Heart right ventricle (tissue), 16 donors: ENCODE measurements at places on chromosomes 7 and 10. TPM values are rescaled to one million over a fixed set of nuclear protein-coding genes. Genes with fewer than 3 reads are reported as not detected.

- DNase-seq, result no peak
These were observed 213.3 kb upstream of the FZD8 start for GRCh38 chr10:35855155-35855947.

GRCh38 chr10:124705817-124706461, 38.2 kb downstream of the FAM53B start:
- DNase-seq, result no peak

DNA sequence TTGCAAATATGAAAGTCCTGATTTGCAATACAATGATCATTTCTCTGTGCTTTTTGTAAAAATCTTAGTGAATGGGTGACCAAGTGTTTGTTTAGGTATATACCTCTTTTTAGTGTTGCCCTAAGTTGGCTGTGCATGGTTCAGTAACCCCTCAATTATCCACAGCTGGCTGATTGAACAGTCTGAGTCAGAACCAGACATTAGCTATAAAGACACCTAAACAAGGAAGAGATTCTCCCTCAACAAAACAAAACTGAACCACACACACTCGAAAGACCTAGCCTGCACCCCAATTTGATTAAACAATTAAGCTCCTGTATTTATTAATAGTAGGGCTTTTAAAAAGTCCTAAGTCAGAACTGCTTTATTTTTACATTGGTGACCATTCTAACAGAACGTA, 2.8 kb downstream of the RSBN1L start:
- DNase-seq, result no peak

DNA sequence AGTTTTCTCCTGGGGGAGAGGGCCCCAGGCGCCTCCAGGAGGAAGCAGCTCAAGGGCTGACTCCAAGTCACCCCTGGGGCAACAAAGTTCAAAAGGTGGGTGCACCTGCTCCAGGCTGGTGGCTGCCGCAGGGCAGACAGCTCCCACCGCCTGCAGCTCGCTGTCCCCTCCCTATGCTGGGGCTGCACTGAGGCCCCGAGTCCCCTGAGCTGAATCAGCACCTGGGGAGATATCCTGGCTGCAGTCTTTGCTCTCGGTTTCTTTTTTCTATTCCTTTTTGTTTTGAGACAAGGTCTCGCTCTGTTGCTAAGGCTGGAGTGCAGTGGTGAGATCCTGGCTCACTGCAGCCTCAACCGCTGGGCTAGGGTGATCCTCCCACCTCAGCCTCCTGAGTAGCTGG, 183.4 kb downstream of the DNAJB6 start:
- DNase-seq, result no peak

GRCh38 chr10:7173948-7174347, 236.9 kb downstream of the SFMBT2 start:
- DNase-seq, result no peak

DNA sequence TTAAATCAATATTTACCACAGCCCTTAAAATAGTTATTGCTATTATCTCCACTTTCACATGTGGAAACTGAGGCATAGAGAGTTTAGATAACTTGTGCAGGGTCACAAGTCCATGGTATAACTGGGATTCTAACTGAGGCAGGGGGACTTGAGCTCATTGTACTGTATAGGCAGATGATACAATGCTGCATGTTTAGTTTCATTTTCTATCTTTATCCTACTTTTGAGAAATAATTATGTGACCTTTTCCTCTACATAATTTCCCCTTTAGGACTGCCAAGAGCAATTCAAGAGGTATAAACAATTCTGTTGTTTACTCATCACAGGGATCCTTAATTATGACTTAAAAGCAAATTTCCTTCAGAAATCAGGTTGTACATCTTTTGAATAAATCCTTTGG, 193.1 kb downstream of the SUGCT start:
- DNase-seq, result no peak

- DNase-seq, result no peak
These were observed 34.3 kb upstream of the WASHC2A start for GRCh38 chr10:50033481-50033880.

Gene ADRB1
- polyA plus RNA-seq, result 4.7 TPM

Gene CLRN3
- polyA plus RNA-seq, result not detected

Gene GTF2IRD2
- 10.1 TPM for polyA plus RNA-seq

Gene RASSF4
- 41.2 TPM for polyA plus RNA-seq

Gene EEPD1
- polyA plus RNA-seq, result 15.2 TPM

Gene FANK1
- polyA plus RNA-seq, result 0.64 TPM

Gene TMEM178B
- polyA plus RNA-seq, result 5.5 TPM

Gene EN2
- polyA plus RNA-seq, result 0.07 TPM
